ENCODE measurements at places on chromosomes 5 and 9.

DNA sequence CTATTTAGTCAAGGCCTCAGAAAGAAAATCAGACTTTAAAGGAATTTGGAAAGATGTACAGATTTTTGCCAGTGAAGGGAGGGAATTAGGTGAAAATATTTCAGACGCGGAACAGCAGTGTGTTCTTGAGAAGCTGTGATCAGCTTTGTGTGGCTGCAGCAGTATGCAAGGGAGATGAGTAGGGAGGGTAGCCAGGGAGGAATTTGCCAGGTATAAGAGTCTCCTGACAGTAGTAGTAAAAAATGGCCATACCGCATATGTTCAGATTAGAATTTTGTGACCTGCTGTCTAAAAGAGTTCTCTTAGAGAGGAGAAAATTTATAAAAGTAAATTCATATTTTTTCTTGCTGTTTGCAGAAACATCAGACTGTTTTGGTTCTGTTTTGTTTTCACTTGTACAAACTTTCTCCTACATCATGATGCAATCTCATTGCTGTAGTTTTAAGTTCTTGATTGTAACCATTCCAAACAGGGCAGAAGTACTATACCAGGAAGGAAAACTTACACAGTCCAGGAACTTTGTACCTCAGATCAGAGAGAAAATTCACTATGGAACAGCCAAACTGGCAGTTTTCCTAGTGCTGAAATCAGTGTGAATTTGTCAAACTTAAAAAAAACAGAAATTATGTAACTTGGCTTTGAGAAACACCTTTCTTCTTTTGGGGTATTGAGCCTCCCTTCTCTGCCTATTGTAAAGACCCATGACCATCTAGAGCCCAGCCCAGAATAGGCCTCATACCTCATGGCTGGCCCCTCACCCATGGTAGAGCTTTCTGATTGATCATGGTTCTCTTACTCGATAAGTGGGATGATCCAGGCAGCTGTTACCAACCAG lies 78.4 kb upstream of the NR3C1 start:
- no peaks in the 10 kb centered on the region for H3K4me1 ChIP-seq
- no peak for DNase-seq
- no peaks in the 10 kb centered on the region for H3K27me3 ChIP-seq
- H3K36me3 ChIP-seq = no peaks in the 10 kb centered on the region
- no peak overlapping the region for H3K4me3 ChIP-seq

GRCh38 chr9:110088099-110088498 lies 119.9 kb downstream of the C9orf152 start:
- H3K27ac ChIP-seq = no peak overlapping the region
- H3K27me3 ChIP-seq = no peaks in the 10 kb centered on the region
- no peaks in the 10 kb centered on the region for H3K36me3 ChIP-seq
- DNase-seq = no peak
- H3K4me1 ChIP-seq = peaks cover 8% of the 10 kb centered on the region

DNA sequence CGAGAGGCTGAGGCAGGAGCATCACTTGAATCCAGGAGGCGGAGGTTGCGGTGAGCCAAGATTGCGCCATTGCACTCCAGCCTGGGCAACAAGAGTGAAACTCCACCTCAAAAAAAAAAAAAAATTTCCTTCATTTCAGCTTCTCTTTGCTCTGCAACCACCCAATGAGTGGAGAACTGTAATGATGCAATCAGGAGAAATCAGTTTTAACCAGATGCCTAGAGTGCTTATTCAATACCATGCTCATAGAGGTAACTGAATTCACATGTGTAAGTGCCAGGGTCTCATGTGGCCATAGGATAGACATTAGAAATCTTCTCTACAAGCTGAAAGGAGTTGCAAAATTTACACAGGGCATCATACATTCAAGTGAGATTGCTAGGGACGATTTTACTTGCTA lies 70.6 kb downstream of the HMHB1 start:
- no peak overlapping the region for H3K4me3 ChIP-seq
- no peaks in the 10 kb centered on the region for H3K27me3 ChIP-seq
- H3K36me3 ChIP-seq = no peaks in the 10 kb centered on the region

- no peak overlapping the region for H3K27ac ChIP-seq
- H3K4me3 ChIP-seq = no peak overlapping the region
- no peak for DNase-seq
- H3K27me3 ChIP-seq = no peaks in the 10 kb centered on the region
These were observed 67.7 kb downstream of the TENT4A start for GRCh38 chr5:6780802-6781391.

- H3K4me3 ChIP-seq = no peak overlapping the region
- DNase-seq = no peak
- no peaks in the 10 kb centered on the region for H3K36me3 ChIP-seq
These were observed 7.2 kb downstream of the CYFIP2 start for GRCh38 chr5:157273131-157273556.

GRCh38 chr5:142405814-142406395 lies 81.1 kb upstream of the SPRY4 start:
- no peak overlapping the region for H3K27ac ChIP-seq
- no peaks in the 10 kb centered on the region for H3K27me3 ChIP-seq
- DNase-seq = no peak
- no peaks in the 10 kb centered on the region for H3K4me1 ChIP-seq
- H3K36me3 ChIP-seq = no peaks in the 10 kb centered on the region

DNA sequence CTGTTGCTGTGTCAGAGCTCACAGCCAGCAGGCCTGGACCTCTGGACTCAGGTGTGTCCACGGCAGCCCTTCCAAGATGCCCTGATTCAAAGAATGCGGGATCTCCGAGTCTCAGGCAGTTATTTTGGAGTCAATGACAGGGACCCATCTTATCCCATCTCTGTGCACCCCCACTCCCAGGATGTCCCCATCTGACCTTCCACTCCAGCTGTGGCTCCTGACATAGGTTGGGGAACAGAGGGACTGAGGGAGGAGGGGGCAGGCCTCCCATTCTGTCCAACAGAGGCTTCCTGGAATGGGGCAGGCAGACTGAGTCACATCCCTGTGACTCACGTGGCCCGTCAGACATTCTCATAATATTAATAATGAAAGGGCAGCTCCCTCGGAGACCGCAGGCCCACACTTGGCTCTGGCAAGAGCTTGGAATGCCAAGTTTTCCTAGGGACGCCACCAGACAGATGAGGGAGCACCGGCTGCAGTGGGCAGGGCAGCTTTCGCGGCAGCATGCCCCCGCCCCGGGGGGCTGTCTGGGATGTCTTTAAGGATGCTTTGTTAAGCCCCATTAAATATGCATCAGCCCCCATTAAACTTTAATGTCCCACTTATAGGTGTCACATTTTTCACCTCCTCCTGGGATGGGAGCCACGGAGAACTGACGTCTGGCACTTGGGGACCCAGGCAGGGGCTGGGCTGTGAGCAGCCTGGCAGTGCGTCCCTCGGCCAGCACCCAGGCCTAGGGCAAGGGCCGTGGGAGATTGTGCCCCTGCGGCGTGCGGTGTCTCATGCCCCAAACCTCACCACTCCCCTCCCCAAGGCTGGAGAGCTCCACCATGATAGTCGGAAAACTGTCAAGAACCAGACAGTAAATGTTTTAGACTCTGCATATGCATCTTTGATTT lies 23.6 kb upstream of the FIBCD1 start:
- no peak overlapping the region for H3K27ac ChIP-seq
- no peaks in the 10 kb centered on the region for H3K36me3 ChIP-seq
- no peaks in the 10 kb centered on the region for H3K4me1 ChIP-seq

DNA sequence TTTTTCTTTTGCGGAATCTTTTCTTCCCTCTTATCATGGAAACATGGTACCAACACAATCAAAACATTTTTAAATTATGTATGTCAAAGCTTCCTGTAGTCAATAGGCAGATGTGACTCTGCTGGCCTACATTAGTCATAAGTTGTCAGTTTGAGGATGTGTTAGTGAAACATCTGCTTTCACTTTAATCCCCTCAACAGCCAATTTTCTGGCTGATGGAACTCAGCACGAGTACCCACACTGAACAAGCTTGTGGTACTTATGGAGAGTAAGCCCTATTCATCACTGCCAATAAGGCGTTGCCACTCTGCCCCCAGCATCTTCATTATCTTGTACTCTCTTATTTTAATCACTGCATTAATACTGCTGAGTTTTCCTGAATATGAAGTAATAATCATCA lies 1034.4 kb downstream of the CDH9 start:
- H3K27ac ChIP-seq = no peak overlapping the region
- no peak for DNase-seq
- H3K36me3 ChIP-seq = no peaks in the 10 kb centered on the region
- no peaks in the 10 kb centered on the region for H3K27me3 ChIP-seq
- no peaks in the 10 kb centered on the region for H3K4me1 ChIP-seq
